ENCODE measurements at places on chromosomes 5 and 9.
A peak's percentile ranks its signal among the peaks of the same experiment; 100 is the strongest.

GRCh38 chr5:72510610-72511181 is 3.5 kb upstream of the ZNF366 start:
- no peak for DNase-seq

- DNase-seq, result no peak
Measured at GRCh38 chr9:84991514-84991870, 322.0 kb downstream of the NTRK2 start.

- DNase-seq, result peak; percentile 75
Measured at GRCh38 chr5:33588654-33589372, 148.0 kb downstream of the TARS1 start.

- peak; percentile 94 for DNase-seq
Measured at GRCh38 chr5:178234750-178235587, 2.4 kb upstream of the PHYKPL start.

GRCh38 chr5:10621832-10622231 is 58.0 kb downstream of the ANKRD33B start:
- no peak for DNase-seq
